Colonic mucosa (tissue), 4 donors: ENCODE measurements at places on chromosomes 1 and 21. TPM values are rescaled to one million over a fixed set of nuclear protein-coding genes. Genes with fewer than 3 reads are reported as not detected.

- no peak for DNase-seq
Measured at GRCh38 chr21:31107176-31107785, 69.0 kb upstream of the KRTAP19-8 start.

The BTBD19 gene
- total RNA-seq: 1.6 TPM

The PLA2G2D gene
- 0.21 TPM for total RNA-seq

DNA sequence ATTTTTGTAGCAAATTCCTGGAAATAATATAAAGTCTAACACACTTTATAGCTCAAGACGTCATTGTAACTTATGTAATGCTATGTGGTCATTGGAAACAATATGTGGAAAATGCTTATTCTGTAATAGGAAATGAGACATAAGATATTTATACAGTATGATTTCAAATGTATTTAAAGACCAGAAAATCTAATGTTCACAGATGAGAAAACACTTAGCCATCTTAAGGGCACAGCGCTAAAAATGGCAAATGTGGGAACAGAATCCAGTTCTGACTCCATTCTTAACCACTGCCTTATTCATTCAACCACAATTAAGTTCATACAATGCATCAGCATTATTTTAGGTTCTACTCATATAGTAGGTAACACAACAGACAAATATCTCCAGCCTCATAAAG is 12.5 kb downstream of the CSDE1 start:
- no peak for DNase-seq

DNA sequence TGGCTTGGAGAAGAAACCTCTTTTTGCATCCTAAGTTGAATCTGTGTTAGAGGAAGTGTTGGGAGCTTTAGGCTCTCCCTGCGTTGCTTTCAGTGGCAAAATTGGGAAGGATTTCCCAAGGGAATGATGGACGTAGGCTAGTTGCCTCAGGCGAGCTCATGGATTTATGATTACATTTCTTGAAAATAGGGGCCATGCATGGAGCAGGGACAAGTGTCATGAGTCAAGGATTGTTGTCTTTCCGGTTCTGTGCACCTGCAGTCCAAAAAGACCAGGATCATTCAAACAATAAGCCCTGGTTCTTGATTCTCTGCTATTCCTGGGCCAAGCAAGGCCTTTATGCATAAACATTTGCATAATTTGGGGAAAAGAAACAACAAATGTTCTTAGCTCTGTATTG is 7.1 kb downstream of the MAN1C1 start:
- DNase-seq: no peak

GRCh38 chr1:85857991-85858390 is 149.8 kb upstream of the ZNHIT6 start:
- no peak for DNase-seq

DNA sequence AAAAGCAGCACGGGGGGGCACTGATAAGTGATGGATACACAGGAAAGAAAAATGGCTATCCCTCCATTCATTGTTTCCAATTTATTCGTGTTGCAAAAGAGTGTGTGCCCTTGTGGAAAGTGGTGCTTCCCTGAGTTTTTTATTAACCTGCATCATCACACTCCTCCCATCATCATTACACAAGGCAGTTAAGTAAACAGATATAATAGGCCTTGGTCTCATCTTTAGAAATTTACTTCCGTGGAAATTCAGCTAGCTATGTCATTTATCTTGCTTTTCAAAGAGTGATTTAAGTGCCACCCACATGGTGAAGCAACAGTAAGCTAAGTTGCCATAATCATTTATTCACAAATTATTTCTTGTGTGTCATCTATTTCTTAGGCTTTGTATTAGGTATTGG is 473.3 kb downstream of the NEGR1 start:
- DNase-seq: no peak

DNA sequence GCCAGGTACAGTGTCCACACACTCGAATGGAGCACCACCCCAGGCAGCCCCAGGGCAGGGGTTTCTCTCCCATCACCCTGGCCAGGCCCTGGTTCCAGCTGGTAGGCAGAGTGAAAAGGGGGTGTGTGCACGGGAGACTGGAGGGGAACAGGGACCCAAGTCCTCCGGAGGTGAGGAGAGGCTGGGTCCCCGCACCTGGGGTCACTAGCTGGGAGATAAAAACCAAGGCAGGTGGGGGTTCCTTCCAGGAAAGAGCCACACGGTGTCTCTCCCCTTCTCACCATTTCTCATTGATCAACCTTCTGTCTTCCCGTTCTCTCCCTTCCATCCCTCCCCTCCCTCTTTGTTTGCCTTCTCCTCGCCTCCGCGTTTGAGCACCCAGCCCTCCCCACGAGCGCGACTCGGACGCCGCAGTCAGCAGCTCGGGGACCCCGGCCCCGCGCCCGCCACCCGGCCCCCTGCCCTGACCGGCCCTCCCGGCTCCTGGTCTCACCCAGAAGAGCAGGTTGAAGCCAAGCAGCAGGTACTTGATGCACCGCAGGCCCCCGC is 358 bp downstream of the TSPAN2 start:
- no peak for DNase-seq

The S100B gene
- 3.3 TPM for total RNA-seq

GRCh38 chr1:115295904-115296696 is 41.9 kb downstream of the NGF start:
- DNase-seq: no peak

The LEFTY1 gene
- total RNA-seq: 201 TPM

GRCh38 chr1:9324246-9325096 is 31.8 kb downstream of the SPSB1 start:
- DNase-seq: no peak

DNA sequence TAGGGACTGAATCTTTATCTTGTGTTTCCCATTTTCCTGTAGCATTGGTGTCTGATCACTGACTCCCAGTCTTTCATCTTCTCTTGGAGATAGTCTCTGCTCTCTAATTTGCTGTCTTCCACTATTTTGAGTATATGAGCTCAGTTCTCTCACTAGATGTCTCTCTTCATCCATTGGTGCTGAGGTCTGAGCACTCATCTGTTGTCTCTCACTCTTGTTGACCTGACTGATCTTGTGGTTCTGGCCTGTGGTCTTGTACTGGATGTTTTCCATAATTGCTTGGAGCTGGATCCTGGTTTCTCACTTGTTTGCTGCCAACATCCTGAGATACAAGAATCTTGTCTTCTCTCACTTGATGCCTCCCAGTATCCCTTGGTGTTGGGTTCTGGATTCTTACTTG is 25.1 kb upstream of the S100A11 start:
- DNase-seq: no peak

DNA sequence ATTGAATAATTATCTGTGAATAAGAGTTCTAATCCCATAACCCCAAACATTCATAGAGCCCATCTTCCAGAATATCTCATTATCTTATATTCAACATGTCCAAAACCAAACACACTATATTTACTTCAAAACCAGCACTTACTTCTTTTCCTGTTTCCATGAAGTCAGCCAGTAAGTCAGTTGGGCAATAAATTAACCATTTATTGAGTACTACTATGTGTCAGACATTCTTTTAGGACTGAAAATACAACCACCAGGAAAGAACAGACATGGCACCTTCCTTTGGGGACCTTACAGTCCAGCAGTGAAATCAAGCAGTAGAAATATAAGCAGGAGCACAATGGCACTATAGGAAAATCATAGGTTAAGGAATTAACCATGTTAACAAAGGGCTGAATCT is 8.8 kb downstream of the AK5 start:
- DNase-seq: no peak

The HRNR gene
- total RNA-seq: not detected

- no peak for DNase-seq
Measured at GRCh38 chr1:160414881-160415280, 14.5 kb downstream of the VANGL2 start.

DNA sequence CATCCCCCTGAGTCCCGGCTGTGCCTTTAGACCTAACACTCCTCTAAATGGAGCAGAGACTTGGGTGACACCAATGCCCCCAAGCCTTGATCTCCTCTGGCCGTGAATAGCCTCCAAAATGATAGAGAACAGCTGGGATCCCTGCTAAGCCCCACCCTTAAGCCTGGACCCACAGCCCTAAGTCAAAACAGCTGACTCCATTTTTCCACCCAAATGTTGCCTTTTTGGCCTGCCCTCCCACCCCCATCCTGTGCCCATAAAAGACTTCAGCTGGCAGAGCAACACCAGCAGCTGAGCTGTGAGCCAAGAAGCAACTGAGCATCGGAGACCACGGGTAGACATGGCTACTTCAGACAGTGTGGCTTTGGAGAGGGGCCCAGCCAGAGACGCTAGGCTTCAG is 420.8 kb downstream of the NPHP4 start:
- DNase-seq: peak; percentile 4

DNA sequence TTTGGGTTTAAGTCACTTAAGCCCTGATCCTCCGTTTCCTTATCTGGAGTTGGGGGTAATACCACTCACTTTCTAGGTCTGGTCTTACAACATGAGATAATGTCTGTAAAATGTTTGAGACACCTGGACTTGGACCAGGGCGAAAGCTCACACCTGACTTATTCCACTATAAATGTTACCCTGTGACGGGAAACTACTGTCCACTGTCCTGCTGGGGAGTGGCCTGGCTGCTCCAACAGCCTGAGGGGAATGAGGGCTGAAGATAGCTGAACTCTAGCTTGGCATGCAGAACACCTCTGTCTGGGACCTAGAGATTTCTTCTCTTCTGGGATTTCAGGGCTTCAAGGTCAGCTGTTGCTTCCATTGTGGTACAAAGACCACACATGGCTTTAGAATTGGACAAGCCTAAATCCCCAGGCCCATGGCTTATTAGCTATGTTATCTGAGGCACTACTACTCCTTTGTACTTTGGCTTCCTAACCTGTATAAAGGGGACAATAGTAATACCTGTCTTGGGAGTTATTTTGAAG is 9.5 kb upstream of the A3GALT2 start:
- DNase-seq: no peak

GRCh38 chr1:118298397-118298796 is 113.4 kb upstream of the SPAG17 start:
- no peak for DNase-seq

The PPIAL4G gene
- total RNA-seq: not detected

DNA sequence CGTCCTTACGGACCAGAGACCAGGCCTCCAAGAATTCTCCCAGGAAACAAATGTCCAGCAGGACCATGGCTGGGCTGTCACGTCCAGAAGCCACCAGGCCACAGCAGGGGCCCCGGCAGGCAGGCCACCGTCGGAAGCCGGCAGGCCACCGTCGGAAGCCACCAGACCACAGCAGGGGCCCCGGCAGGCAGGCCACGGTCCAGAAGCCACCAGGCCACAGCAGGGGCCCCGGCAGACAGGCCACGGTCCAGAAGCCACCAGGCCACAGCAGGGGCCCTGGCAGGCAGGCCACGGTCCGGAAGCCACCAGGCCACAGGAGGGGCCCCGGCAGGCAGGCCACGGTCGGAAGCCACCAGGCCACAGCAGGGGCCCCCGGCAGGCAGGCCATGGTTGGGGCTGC is 67.0 kb upstream of the PDE9A start:
- no peak for DNase-seq

The CYP4A22 gene
- not detected for total RNA-seq

The GRIK3 gene
- 1.2 TPM for total RNA-seq

The OLFML2B gene
- total RNA-seq: 0.57 TPM

GRCh38 chr1:226131639-226132038 is 54.9 kb downstream of the ACBD3 start:
- DNase-seq: no peak

The LCE1B gene
- total RNA-seq: not detected

- DNase-seq: no peak
Measured at GRCh38 chr1:214548271-214548670, 3.1 kb downstream of the PTPN14 start.

GRCh38 chr21:43921979-43922945 is 57.2 kb downstream of the AGPAT3 start:
- DNase-seq: no peak

- DNase-seq: no peak
Measured at GRCh38 chr1:164755690-164756089, 196.7 kb downstream of the PBX1 start.

The KCNJ9 gene
- total RNA-seq: 0.11 TPM

The FCN3 gene
- total RNA-seq: 1.5 TPM

- no peak for DNase-seq
Measured at GRCh38 chr21:43608664-43609063, 50.6 kb downstream of the HSF2BP start.

- no peak for DNase-seq
Measured at GRCh38 chr1:113375878-113376277, 14.4 kb upstream of the MAGI3 start.

DNA sequence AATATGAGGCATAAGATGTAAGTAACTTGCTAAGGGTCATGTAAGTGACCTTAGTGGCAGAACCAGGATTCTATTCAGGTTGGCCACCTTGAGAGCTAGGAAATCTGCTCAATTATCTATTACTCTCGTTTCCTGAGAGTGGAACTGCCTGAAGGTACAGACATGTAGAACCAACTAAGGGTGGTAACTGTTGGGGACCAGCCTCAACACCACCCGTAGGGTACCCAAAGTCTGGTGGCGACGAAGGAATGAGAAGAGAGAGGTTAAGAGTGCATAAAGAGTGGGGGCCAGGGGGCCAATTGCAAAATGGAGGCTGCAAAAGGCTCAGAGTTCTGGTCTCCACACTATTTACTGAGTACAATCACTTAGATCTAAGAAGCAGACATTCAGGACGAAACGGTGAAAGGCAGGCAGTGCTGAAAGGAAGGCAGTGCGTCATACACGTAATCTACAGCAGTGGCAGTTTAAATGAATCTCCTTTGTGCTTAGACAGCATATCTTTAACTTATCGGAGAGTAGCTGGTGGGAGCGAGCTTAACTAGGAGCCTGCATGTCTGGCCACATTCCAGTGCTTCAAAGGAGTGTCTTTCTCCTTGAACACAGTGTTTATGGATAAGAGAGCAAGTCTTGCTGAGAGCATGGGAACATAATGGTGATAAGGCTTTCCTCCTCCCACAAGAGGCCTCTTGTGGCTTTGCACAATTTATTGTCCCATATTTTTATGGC is 25.0 kb downstream of the SRSF4 start:
- no peak for DNase-seq

The ADGRL2 gene
- total RNA-seq: 7.4 TPM

The LAPTM5 gene
- 41.0 TPM for total RNA-seq

DNA sequence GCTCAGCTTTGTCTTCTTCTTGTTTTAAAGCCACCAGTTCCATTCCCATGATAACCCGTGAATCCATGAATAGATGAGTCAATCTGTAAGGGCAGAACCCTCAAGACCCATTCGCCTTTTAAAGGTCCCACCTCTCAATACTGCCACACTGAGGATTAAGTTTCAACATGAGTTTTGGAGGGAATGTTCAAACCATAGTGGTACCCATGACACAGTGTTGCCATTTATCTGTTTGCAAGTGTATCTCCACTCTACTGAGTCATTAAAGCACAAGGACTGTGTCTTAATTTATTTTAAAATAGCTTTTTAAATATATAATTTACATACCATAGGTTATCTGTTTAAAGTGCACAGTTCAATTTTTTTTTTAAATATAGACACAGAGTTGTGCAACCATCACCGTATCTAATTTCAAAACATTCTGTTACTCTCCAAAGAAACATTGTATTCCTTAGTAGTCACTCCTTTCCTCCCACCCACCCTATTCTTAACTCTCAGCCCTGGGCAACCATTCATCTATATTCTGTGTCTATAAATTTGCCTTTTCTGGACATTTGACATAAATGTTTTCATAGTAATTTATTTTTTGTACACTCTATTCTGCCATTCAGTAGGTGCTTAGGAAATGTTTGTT is 4.8 kb upstream of the IL24 start:
- DNase-seq: no peak
